ENCODE measurements at places on chromosomes 2 and 18. TPM values are rescaled to one million over a fixed set of nuclear protein-coding genes. Genes with fewer than 3 reads are reported as not detected.
A peak's percentile ranks its signal among the peaks of the same experiment; 100 is the strongest.

- DNase-seq = peak; percentile 52
Observed at GRCh38 chr2:70516596-70516995, 37.0 kb downstream of the TGFA start.

DNA sequence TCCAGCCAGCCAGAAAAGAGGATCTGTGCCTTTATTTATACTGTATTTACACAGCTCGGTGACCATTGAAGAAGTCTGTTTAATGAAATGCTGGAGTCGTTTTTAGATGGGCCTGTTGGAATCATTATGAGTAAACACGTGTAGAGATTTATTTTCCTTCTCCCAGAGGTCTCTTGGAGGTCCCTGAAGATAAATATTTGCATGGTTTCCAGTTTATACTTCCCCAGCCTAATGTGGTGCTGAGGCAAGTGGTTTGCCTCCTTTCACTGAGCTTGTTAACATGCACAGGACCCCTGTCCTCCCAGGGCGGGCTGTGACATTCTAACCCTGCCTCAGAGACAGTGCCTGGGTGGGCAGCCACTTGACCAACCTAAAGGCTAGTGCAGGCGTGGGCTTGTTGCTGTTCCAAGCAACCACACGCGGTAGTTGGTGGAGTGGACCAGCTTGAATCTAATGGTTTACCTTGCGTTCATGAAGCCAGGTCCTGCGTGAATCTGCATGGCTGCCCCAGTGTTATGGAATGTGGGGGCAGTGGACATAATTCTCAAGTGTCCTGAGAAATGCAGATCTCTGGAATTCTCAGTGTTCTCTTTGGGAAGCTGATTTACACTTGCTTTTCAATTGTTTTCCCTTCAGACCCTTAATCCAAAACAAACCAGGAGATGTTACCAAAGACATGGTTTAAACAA lies 130.2 kb upstream of the DLX2 start:
- DNase-seq = no peak

- peak; percentile 83 for DNase-seq
Observed at GRCh38 chr2:42859006-42859552, 66.7 kb upstream of the HAAO start.

GRCh38 chr2:42963452-42964068 lies 171.2 kb upstream of the HAAO start:
- no peak for DNase-seq

DOCK10 gene
- total RNA-seq = 16.5 TPM

CIB4 gene
- total RNA-seq = not detected

All from myocyte (in vitro differentiated cells).